ENCODE measurements at places on chromosomes 3 and 15.

DNA sequence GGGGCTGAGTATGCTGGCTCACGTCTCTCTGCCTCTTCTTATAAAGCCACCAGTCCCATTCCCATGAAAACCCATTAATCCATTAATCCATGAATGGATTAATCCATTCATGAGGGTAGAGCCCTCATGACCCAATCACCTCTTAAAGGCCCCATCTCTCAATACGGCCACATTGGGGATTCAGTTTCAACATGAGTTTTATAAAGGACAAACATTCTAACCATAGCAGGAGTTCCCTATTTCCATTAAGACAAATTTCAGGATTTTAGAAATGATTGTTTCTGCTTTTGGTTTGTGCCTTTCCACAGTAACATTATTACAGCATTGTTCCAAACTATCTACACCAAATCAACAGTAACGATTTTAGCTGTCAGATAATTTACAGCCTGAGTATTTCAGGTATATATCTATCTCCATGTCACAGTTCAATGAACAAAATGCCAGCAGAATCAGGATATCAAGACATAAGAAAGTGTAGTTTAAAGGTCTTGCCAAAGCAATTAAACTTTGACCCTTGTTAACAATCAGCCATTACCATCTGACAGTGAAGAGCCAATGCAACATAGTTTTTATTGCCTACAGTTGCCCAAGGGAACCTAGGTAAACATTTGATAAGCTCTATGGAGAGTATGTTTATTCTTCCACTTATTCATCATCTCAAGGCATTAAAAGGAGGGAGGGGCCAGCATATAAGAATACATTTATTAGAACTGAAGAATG, 3.8 kb downstream of the TSPAN3 start:
- DNase-seq: no peak

DNA sequence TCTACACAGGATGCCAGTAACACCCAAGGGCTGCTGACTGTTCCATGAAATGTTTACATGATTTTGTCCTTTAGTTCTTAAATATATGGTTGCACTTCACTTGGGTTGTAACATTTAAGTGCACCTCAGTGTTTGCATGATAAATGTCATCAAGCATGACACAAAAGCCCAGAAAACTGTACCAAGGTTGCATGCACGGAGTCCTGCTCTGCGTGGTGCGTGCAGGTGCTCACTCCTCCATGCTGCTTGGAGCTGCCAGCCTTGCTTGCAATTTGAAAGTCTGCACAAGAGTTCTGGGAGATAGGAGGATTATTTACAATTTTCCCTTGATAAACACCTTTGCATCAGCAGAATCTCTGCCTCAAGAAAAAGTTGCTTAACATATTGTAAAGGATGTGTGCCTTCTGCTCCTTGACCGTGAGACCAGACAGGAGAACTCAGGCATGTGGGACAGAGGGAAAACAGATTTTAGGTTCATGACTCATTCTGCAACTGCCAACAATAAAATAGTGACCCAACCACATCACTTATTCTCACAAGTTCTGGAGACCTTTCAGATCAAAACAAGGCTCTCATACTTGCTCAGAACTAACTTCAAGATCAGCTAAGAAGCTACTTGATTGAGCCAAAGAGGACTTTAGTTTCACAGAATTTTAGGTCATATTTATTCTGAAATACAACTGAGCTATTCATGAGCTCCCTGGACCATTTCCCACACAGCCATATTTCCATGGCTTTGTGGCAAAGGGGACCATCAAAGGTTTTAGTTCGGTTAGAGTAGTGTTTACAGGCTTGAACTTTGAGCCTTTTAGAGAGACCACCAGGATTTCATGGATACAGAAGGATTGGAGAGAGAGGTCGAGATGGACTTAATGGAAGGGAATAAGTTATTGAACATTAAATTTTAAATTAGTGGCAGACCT, 128.4 kb upstream of the ZBED2 start:
- DNase-seq: peak; percentile 84

GRCh38 chr3:136194409-136195257, 1.5 kb downstream of the MSL2 start:
- DNase-seq: no peak

DNA sequence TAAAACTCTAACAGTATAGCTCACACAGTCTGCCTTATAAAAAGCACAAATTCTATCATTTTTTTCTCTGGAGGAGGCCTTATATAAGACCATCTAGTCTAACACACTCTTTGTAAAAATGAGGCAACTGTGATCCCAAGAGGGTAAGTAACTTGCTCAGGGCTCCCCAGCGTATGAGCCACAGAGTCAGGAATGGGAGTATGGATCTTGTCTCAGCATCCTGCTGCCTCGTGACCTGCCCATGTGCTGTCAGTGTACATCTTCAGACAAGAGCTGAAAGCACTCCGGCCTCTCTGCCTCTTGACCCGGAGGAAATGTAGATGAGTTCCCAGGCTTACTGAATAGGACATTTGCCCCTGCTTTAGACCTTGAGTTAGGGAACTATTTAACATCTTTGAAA, 28.4 kb upstream of the MEF2A start:
- no peak for DNase-seq

DNA sequence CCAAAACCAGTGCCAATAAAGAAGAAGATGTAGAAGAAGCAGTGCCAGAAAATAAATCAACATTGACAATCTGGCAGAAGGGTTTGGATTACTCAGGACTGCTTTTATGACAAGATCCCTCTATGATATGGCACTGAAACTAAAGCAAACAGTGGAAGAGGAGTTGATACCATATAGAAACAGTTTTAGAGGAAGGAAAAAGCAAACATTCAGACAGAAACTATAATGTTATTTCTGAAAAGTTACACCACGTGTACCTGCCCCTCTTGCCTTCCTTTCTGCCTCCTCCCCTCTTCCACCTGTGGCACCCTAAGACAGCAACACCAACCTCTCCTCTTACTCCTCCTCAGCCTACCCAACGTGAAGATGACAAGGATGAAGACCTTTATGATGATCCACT, 63.0 kb downstream of the SFMBT1 start:
- no peak for DNase-seq

GRCh38 chr3:142027300-142027699, 122.0 kb downstream of the TFDP2 start:
- DNase-seq: no peak

GRCh38 chr3:29268651-29269050, 12.2 kb upstream of the RBMS3 start:
- DNase-seq: no peak

- DNase-seq: no peak
Observed at GRCh38 chr3:190586631-190587011, 72.7 kb downstream of the IL1RAP start.
